ENCODE measurements at places on chromosomes 12 and 14.

- DNase-seq = no peak
Observed at GRCh38 chr14:106691601-106692291, 1165.4 kb downstream of the TMEM121 start.

GRCh38 chr14:41872931-41873685 lies 266.4 kb downstream of the LRFN5 start:
- no peak for DNase-seq

DNA sequence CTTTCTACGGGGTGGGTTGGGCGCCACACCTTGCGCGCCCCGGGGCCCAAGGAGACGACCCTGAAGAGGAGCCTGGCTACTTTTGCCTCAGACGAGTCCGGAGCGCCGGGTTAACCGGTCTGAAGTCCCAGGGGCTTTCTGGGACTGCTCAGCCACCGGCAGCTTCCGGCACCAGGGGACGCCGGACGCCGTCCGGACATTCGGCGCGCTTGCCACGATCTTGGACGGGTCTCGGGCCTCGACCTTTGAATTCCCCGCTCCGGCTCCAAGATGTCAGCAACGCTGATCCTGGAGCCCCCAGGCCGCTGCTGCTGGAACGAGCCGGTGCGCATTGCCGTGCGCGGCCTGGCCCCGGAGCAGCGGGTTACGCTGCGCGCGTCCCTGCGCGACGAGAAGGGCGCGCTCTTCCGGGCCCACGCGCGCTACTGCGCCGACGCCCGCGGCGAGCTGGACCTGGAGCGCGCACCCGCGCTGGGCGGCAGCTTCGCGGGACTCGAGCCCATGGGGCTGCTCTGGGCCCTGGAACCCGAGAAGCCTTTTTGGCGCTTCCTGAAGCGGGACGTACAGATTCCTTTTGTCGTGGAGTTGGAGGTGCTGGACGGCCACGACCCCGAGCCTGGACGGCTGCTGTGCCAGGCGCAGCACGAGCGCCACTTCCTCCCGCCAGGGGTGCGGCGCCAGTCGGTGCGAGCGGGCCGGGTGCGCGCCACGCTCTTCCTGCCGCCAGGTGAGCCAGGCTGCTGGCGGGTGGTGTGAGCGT lies at the start of gene ACOT4:
TSS of gene ACOT4 (plus strand) at position 184 of the 760 bp plus-strand sequence. CDS start at position 271, 87 bp downstream.
- no peak for DNase-seq

- no peak for DNase-seq
Observed at GRCh38 chr12:123952037-123952436, 20.6 kb downstream of the CCDC92 start.

DNA sequence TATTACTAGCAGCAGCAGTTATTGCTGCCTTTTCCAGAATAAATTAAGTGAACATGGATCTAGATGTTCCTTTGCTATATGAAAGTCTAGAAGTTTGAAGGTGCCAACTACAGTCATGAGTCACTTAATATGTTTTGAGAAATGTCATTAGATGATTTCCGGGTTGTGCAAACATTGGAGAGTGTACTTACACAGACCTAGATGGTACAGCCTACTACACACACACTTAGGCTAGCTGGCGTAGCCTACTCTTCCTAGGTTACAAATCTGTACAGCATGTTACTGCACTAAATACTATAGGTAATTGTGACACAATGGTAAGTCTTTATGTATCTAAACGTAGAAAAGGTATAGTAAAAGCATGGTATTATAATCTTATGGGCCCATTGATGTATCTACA lies 368.1 kb downstream of the PDZRN4 start:
- no peak for DNase-seq

DNA sequence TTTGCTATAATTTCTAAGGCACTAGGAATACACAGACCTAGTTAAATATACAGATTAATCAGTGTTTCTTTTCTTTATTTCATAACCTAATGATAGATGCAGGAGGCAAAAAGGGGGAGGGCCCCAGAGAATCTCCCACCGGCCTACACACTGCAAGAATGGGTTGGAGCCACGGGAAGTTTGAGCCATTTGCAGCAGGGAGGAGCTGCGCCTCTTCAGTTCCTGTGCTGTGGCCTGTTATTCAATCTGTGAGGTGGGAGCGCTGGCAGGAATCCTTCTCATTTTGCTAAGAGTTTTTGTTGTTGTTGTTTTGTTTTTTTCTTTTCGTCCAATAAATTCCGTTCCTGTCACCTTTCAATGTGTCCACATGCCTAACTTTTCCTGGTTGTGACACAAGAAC lies 251.3 kb upstream of the RPL10L start:
- no peak for DNase-seq

DNA sequence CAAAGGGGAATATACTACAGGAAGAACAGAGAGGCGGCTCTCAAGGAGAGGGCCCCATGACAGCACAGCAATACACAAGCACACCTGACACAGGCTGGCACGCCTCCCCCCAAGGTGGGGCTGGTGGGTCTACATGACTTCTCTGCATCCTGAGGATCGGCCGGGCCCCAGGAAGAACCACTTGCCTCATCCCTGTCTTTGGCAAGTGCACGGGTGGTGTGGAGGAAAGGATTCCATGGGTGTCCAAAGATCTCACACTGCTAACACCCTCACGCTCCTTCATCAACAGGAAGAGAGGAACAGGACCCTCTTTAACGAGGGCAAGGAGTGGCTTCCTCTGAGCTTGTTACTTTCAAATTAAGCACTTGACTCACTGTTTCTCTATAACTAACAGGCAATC lies 7.3 kb downstream of the VAMP1 start:
- DNase-seq = no peak

GRCh38 chr14:62029569-62029924 lies 267.3 kb downstream of the SNAPC1 start:
- no peak for DNase-seq

DNA sequence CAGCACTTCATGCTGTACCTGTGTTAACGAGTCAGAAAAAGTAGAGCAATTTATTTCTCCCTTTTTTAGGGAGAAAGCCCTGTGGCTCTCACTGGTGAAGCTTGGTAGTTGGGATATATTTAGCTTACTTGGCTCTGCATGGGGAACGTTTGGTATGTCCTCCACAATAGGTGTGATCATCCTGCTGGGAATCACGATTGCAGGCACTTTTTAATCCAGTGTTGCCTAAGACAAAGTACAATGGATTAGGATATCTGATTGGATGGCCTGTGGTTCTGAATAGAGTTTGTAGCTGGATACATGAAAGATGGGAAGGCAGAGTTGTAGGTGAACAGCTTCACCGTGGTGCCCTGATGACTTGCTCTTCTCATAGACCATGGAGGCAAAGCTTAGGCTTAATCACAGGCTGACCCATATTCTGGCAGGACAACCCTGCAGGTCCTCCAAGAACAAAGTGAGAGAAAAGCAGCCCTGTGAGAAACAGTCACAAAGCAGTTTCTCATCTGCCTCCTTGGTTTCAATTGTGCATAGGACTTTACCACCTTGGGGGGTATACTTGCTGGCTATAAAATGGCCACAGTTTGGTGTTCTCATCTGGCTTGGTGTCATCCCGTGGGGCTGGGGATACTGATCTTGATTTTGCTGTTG lies 7.5 kb downstream of the RESF1 start:
- DNase-seq = no peak

DNA sequence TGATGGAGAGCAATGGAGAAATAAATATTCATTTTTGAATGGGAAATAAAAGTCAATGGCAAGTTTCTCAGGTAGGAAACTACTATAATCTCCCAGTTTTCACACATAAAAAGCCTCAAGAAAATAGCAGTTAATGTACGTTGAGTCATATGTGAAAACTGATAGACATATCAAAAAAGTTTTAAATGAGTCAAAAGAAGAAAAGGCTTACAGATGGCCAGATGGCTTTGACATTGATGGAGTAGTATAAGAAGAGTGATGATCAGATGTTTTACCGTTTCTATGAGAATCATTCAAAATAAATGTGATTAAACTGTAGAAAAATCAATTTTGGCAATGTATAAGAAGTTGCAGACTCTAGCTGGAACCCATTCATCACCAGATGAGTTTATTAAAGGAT lies 97.8 kb downstream of the LLPH start:
- DNase-seq = no peak

- no peak for DNase-seq
Observed at GRCh38 chr14:48614003-48614402, 938.6 kb upstream of the MDGA2 start.

GRCh38 chr12:118463677-118464076 lies 87.3 kb downstream of the SUDS3 start:
- no peak for DNase-seq

DNA sequence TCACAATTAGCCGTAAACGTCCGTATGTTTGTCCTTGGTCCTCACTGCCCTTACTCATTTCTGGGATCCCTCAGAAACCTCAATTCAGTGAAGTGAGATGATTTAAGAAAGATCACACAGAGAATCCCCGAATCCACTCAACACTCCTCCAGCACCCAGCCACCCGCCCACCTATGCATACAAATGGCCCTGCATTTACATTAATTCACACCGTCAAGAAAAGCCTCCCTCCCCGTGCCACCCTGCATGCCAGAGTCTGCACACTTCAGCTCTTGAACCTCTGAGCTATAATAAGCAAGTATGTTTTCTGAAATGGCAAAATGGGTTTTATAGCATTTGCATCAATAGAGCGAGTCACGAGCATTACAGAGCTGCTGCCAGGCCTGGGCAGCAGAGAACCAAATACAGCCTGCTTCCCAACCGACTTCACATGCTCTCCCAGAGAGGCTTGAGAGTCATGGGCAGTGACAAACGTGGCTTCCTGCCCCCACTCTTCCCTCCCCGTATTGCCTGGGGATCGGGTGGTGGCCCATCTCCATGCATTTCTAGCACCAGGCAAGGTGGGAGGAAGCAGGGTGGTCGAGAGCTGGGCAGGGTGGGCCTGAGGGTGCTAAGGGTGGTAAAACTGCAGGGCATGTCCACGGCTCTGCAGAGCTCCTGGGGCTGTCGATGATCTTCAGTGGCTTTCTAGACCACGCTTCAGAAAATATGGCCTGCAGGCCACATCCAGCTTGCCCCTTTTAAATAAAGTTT lies 177.6 kb downstream of the RIMBP2 start:
- DNase-seq = no peak

DNA sequence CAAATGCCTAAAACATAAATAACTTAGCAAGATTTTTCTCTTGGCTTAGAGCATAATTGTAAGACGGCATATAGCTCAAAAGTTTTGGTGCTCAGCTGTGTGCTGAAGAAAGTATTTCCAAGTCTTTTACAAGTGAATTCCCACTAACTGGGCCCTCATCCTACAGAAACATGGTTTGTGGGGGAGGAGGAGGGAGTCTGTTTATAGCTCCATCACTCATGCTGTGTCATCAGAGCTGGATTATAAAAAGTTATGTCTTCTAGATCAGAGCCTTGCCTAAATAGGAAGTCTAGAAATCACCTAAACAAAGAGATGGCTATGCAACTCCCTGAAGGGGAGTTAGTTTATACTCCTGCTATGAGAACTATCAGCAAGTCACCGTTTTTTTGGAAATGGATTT lies 65.9 kb upstream of the OTOGL start:
- DNase-seq = peak; percentile 41

GRCh38 chr14:59830338-59830734 lies 40.2 kb downstream of the RTN1 start:
- DNase-seq = no peak

GRCh38 chr12:31119192-31119802 lies 45.6 kb downstream of the DDX11 start:
- DNase-seq = no peak

DNA sequence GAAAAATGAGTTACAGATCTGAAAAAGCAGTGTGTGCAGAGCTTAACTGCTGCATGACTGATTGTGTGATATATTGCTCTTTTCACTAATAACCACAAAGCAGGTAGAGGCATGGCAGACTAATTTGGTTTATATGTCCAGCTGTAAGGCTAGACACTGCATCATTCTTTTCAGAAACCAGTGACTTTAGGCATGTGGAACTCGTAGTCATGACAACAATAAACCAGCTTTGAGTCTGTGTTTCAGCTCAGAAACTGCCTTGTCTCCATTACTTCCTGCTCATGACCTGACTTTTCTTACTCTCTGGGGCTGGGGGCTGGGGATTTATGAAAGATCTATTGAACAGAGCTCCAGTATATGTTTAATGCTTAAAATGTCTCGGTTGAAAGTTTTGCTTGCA lies 146.8 kb upstream of the LRIG3 start:
- DNase-seq = no peak
